CD4-positive, alpha-beta T cell (primary cell): ENCODE measurements at places on chromosomes 3 and 15.

DNA sequence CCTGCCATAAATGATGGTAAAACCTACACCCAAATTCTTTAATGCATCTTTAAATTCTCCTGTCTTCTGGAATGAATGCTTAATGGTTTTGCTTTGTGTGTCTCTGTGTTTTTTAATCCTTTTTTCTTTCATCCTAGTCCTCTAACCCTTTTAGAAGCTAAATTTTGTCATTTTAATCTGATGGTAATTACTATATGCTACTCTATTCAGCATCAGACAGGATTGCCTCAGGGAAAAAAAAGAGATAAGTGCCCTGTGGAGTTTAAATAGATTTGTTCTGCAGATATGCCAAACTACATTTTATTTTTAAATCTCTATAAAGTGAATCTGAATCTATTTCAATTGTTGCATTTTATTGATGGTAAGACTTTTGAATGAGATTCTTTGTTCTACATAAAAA, 966.8 kb downstream of the NSUN3 start:
- no peak for DNase-seq

GRCh38 chr3:52866427-52866826, 30.9 kb downstream of the STIMATE start:
- DNase-seq, result no peak

DNA sequence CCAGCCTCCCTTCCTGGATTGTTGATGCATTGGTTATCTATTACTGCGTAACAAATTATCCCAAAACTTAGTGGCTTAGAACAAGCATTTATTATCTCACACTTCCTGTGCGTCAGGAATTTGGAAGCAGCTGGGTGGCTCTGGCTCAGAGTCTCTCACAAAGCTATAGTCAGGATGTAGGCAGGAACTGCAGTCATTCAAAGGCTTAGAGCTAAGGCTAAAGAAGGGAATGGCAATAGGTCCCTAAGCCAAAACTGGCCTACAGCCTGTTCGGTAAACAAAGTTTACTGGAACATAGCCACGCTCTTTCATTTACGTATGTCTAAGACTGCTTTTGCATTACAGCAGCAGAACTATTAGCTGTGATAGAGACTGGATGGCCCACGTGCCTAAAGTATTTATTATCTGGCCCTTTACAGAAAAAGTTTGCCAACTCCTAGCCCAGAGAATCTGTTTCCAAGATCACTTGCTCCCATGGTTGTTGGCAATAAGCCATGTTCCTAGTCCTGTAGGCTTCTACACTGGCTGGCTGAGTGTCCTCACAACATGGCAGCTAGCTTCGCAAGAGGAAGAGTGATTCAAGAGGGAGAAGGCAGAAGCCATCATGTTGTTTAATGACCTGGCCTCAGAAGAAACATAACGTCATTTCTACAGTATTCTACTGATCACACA, 132.4 kb downstream of the SNRK start:
- DNase-seq, result no peak

DNA sequence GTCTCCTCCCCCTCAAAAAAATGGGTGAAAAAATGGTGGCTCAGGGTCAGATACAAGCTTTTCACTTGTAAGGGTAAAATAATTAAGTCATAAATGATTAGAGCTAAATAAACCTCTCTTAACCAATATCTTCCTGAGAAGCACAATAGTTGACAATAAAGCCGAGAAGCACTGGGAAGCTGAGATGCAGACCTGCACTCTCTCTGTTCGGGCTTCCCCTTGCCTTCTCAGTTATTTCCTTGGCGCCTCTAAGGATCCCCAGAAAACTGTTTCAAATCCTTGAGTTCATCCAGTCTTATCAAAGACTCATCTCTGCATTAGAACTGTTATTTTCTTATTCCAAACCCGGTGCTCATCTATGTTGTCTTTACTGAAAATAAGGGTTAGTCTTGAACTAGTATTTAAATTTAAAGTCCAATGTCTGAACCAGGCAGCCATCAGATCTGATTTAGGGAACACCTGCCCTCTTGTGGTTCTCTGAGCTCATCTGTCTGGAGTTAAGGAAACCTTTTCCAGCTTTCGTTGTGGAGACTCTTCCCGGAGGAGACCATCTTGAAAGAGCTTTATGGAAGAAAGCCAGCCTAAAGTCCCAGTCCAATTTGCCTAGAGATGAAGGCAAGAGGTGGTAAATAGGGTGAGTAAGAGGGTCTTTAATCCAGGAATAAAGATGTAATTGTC, 256.4 kb upstream of the MCTP2 start:
- DNase-seq, result no peak

- DNase-seq, result no peak
Observed at GRCh38 chr3:174218016-174218415, 641.1 kb upstream of the NAALADL2 start.

- DNase-seq, result no peak
Observed at GRCh38 chr3:53485675-53486403, 8.6 kb upstream of the CACNA1D start.

GRCh38 chr15:60993008-60993407, 236.1 kb downstream of the RORA start:
- no peak for DNase-seq

GRCh38 chr3:62675492-62675891, 199.7 kb downstream of the CADPS start:
- DNase-seq, result no peak

DNA sequence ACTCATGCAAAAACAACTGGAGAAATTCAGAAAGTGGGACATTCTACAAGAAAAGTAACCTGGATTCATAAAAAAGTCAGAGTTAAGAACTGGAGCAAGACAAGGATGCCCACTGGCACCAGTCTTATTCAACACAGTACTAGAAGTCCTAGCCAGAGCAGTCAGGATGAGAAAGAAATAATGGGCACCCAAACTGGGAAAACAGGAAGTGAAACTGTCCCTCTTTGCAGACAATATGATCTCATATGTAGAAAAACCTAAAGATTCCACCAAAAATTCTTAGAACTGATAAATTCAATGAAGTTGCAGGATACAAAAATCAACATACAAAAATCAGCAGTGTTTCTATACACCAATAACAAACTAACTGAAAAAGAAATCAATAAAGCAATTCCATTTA, 37.4 kb downstream of the TXNRD3 start:
- DNase-seq, result no peak

DNA sequence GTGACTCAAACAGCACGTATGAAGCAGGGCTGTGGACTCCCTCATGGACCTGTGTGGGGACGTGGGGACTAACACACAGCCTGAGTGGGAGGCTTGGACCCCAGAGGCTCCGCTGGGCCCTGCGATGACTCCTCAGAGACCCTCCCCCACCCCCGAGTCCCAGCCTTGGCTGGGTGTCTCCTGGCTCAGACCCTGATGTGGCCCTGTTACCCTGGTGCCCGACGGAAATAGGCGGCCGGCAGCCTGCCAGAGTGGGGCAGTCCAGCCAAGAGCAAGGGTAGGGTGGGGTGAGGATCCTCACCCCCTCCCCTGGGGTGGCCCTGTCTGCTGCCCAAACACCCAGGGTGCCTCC, 15.3 kb downstream of the TNK2 start:
- DNase-seq, result no peak

DNA sequence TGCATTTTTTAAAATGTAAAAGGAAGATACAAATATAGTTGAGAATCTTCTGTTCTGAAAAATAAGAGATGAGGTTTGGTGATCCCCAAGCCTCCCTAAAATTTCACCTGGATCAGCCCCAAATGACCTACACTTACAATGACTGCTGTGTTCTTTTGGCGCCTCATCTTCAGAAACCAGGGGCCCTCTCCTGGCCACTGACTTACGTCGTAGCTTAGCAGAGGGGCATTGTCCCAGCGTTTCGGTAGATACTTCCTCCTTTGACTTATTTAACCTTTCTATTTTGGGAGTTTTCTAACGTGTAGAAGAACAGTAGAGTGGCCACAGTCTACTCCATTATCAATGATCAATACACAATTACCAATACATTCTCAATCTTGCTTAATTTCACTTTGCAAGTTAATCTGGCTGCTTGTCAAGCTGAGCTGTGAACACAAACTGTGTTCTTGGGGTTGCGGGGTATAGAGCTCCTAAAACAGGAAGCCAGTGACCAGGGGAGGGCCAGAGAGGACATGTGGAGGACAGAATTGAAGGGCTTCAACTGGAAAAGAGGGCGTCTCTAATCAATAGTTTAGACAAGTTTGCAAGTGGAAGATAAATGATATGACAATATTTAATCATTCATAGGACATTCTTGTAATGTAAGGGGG, 419.5 kb downstream of the LPP start:
- DNase-seq, result no peak

- DNase-seq, result no peak
Observed at GRCh38 chr3:53570709-53571108, 76.3 kb downstream of the CACNA1D start.

GRCh38 chr15:101617390-101617965, 34.7 kb downstream of the TM2D3 start:
- DNase-seq, result no peak

GRCh38 chr3:147418371-147418781, 9.2 kb downstream of the ZIC1 start:
- DNase-seq, result no peak

DNA sequence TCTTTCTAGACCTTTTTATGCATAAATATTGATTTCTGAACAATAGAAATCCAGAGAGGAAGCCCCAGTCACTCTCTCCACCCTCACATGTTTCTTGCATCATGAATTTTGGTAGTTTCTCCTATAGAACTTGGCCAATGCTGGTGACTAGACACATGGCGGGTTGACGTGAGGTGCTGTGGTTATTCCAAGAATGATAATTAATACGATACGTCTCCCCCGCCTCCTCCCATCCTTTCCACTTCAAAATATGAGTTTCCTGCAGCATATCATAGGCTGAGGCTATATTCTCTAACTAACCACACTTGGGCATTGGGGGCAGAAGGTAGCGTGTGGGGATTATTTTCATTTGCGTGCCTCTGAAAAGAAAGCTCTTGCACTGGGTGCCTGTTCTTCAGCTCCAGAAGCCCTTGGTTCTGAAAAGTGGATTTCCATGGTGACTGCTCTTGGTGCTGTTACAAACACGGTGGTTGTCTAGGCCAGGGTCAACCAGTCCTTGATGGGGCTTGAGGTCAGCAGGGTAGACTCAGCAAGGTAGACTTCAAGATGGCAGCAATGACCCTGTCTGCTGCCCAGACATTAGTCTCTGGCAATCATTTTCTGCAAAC, 5.3 kb downstream of the TNFSF10 start:
- peak; percentile 71 for DNase-seq

DNA sequence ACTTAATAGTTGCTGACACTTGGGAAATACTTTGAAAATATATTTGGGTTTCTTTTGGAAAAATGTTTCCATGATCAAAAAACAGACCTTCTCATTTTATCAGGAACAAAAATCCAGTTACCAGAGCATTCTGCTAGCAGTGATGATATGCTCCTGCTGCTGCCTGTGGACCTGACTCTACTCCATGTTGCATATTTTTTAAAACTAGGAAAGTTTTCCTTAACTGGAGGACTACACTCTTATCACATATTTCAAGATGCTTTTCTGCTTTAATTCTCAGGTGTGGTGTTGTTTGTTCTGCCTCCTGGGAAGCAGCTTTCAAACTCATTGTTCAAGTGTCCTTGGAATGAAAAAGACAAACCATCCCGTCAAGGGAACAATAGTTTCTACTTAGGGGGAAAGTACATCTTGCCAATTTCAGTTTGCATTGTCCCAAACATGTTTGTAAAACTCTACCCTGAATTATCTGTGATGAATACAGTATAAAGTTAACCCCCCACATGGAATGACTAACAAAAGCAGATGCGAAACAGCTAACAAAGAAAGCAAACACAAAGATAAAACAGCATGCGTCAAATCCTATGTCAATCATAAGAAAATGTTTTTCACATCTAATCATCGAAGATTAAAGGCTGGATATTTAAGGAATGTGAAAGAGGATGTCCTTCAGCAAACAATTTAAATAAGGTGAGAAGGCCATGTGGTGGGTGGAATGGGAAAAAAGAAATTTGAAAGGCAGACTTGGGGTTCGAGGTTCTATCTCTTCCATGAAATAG, 40.1 kb upstream of the PSMD6 start:
- no peak for DNase-seq

DNA sequence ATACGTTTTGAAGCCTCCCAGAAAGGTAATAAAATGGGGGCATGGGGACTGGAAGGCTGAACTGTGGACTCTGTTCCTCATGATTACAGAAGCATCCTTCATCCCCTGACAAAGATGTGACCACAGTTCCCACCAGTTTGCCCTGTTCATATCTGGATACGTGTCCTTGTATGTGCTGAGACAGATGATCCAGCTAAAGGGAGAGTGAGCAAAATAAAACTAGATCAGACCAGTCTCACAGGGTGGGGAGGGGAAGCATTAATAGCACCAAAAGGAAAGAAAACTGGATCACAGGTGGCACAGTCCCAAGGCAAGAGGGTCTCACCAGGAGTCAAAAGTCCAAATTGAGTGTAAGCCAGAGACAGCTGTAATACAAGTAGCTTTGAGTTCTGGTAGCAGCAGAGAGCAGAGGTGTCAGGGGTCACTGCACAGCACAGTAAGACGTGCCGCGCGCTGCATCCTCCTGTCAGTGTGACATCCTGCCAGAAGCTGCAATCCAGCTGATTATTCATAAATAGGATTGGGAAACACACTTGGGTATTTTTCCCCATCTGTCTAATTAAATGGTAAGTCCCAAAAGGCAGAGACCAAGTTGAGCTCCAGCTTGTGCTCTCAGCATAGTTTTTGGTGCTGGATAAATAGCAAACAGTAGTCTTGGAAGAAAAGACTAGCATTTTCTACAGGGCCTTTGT, 560.0 kb upstream of the CFAP20DC start:
- no peak for DNase-seq

DNA sequence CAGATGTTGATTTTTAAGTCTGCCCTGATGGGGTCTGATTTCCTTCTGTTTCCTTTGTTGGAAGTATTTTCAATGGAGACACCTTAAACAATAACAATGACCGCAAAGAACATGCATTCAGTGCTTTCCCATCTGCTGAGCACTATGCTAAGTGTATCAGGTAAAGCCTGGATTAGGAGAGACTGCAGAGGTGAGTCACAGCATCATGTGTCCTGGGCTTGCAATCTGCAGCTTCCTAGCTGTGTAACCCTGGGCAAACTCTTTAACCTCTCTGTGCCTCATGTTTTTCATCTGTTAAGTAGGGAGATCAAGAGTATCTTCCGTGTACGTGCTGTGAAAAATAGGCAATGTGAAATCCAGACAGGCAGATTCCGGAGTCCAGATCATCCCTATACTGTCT, 13.3 kb upstream of the CHRNB4 start:
- DNase-seq, result no peak

GRCh38 chr15:66474135-66474534, 23.4 kb downstream of the SNAPC5 start:
- DNase-seq, result no peak

DNA sequence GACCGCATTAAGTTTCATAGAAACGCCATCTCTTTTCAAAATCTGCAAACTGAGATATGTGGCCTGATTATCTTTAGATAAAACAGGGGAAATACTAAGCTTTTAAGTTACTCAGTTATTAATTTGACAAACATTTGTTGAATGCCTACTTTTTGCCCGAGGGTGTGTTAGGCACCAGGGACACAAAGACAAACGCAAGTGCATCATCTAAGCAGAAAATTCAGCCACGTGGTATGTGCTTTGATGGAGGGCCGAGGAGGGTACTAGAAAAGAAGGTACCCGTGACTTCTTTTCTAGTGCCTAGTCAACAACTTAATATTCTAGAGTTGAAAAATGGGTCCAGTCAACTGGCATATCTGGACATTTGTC, 594.3 kb downstream of the MAGI1 start:
- no peak for DNase-seq
